Tibial artery (tissue), 4 donors: ENCODE measurements at places on chromosomes 5 and 9.

DNA sequence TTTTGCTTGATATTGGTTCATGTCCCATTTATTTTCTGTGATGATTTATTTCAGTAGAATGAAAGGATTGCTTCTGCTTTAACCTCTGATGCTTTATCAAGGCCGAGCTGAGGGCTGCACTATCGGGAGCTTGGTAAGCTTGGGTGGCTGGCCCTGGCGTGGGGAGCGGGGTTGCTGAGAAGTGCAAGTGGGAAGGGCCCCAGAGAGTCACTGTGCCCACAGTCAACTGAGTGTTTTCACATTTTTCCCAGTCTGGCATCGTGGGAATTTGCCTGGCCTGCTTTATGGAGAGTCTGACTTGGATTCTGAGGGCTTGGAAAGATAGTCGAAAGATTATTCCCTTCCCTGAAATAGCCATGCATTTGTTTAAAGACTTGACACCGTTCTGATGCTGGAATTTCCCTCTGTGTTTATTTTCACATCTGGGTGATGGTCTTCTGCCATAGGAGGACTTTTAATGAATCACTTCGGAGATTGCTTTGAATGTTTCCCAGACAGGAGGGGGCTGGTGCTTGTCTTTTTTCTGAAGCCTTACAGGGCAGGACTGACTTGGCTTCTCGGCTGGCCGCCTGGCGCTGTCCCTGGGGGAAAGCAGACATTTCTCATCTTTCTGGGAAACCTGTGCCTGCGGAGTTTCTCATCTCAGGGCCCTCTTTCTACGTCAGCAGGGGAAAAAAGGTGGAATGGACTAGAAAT lies 139.0 kb downstream of the BOD1 start:
- peaks cover 30% of the 10 kb centered on the region for H3K4me1 ChIP-seq
- H3K4me3 ChIP-seq: peak overlapping the region; percentile 1
- no peaks in the 10 kb centered on the region for H3K36me3 ChIP-seq
- peak overlapping the region; percentile 85 for H3K27ac ChIP-seq
- peak; percentile 80 for DNase-seq

GRCh38 chr5:168114444-168115017 lies 176.9 kb upstream of the WWC1 start:
- peaks cover 10% of the 10 kb centered on the region for H3K27me3 ChIP-seq
- no peak overlapping the region for H3K27ac ChIP-seq
- H3K4me3 ChIP-seq: no peak overlapping the region
- H3K36me3 ChIP-seq: no peaks in the 10 kb centered on the region

DNA sequence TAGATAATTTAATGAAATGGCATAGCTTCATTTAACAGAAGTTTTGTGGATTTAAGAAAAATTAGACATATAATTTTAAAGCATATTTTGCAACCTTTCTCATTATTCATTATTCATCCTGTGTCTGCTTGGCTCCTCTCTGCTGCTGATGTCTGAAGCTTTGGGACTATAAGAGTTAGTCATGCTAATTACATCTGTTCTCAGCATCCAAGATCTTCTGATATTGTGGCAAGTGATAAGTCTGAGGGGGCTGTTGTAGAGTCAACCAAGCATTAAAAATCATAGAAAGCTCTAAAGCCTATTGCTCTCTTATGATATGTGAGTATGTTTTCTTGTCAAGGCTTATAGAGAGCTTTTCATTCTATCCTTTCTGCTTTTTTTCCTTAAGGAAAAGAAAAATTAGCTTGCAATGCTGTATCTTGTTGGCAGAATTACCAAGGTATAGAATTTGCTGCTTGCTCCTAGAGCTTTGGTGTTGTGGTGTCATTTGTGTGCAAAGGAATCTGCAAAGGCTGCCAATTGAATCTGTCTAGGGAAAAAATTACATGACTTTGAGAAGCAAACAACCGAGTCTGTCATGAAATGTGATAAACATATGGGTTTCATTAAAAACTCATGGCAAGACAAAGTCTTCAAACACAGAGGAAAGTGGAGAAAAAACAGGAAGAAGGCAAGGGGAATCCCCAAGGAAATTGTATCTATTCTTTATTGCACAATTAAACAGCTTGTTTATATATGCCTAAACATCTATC lies 156.1 kb upstream of the DAB2 start:
- no peaks in the 10 kb centered on the region for H3K4me1 ChIP-seq
- H3K36me3 ChIP-seq: no peaks in the 10 kb centered on the region
- no peaks in the 10 kb centered on the region for H3K27me3 ChIP-seq
- DNase-seq: no peak
- no peak overlapping the region for H3K4me3 ChIP-seq

DNA sequence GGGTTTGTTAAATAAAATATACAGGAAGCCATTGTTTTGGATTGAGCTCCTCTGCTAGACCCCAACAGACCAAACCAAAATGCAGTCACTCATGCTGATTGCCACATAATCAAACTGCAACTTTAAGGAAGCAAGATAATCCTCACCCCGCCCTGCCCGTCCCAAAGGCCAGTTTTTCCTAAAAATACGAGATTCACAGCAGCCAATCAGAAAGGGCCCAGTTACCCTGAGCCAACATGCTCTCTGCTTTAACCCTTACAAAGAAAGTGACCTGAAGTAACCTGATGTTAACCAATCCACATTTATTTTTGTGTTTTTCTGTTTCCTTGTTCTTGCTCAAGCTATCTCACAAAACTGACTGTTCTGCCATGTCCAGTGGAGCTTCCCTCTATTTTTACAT lies 21.5 kb upstream of the RNF20 start:
- H3K36me3 ChIP-seq: no peaks in the 10 kb centered on the region
- no peak for DNase-seq
- H3K27me3 ChIP-seq: no peaks in the 10 kb centered on the region
- H3K4me3 ChIP-seq: no peak overlapping the region

- no peaks in the 10 kb centered on the region for H3K4me1 ChIP-seq
- no peaks in the 10 kb centered on the region for H3K36me3 ChIP-seq
- H3K27ac ChIP-seq: no peak overlapping the region
- no peaks in the 10 kb centered on the region for H3K27me3 ChIP-seq
These were observed 228.7 kb downstream of the NTRK2 start for GRCh38 chr9:84898188-84898587.

- H3K27ac ChIP-seq: no peak overlapping the region
- no peaks in the 10 kb centered on the region for H3K27me3 ChIP-seq
- no peak for DNase-seq
- no peak overlapping the region for H3K4me3 ChIP-seq
These were observed 277.6 kb upstream of the TRPC7 start for GRCh38 chr5:136642976-136643375.

GRCh38 chr9:124663046-124663961 lies 107.8 kb downstream of the NR6A1 start:
- no peaks in the 10 kb centered on the region for H3K36me3 ChIP-seq
- no peaks in the 10 kb centered on the region for H3K27me3 ChIP-seq
- no peak overlapping the region for H3K27ac ChIP-seq
- H3K4me1 ChIP-seq: no peaks in the 10 kb centered on the region
- no peak overlapping the region for H3K4me3 ChIP-seq
- DNase-seq: no peak

GRCh38 chr5:122312591-122313406 lies 762 bp downstream of the SNCAIP start:
- peak overlapping the region; percentile 80 for H3K27ac ChIP-seq
- H3K36me3 ChIP-seq: no peaks in the 10 kb centered on the region
- no peaks in the 10 kb centered on the region for H3K27me3 ChIP-seq

GRCh38 chr5:81140943-81141342 lies 92.2 kb upstream of the CKMT2 start:
- H3K27me3 ChIP-seq: no peaks in the 10 kb centered on the region
- peaks cover 13% of the 10 kb centered on the region for H3K4me1 ChIP-seq
- DNase-seq: no peak
- H3K4me3 ChIP-seq: no peak overlapping the region
- no peaks in the 10 kb centered on the region for H3K36me3 ChIP-seq

DNA sequence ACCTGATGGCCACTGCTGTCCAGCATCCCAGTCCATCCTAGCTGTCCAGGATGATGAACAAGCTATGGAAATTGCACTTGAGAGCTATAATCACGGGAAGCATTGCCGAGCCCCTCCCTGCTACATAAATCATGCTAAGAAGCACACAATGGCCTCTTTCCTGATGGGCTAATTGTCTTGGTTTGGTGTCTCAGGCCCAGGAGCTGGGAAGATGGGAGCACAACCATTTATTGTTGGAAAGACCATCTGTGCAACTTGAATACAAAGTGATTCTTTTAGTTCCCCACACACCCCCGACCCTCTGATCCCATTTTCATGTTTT lies 80.4 kb downstream of the RGS3 start:
- H3K27ac ChIP-seq: no peak overlapping the region
- peaks cover 12% of the 10 kb centered on the region for H3K36me3 ChIP-seq
- H3K4me3 ChIP-seq: no peak overlapping the region
- DNase-seq: peak; percentile 27

DNA sequence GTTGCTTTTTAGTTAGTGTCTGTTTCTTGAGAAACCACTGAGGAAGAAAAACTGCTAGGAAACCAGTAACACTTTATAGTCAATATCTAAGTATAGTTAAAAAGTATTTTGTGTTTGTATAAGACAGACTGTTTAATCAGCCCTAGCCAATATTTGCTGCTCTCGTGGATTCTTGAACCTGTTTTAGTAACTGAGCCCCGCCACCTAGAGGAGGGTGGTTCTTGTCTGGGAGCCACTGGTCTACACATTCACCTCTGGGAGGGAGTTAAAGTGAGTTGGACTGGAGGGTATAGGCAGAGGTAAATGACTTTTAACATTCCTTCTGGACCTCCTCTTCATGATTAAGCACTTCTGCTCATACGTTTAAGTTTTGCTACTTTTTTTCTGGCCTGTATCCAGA lies 117.2 kb downstream of the SPATA31D1 start:
- no peaks in the 10 kb centered on the region for H3K27me3 ChIP-seq
- H3K4me3 ChIP-seq: no peak overlapping the region
- no peaks in the 10 kb centered on the region for H3K36me3 ChIP-seq
- DNase-seq: no peak
- no peak overlapping the region for H3K27ac ChIP-seq
- no peaks in the 10 kb centered on the region for H3K4me1 ChIP-seq

DNA sequence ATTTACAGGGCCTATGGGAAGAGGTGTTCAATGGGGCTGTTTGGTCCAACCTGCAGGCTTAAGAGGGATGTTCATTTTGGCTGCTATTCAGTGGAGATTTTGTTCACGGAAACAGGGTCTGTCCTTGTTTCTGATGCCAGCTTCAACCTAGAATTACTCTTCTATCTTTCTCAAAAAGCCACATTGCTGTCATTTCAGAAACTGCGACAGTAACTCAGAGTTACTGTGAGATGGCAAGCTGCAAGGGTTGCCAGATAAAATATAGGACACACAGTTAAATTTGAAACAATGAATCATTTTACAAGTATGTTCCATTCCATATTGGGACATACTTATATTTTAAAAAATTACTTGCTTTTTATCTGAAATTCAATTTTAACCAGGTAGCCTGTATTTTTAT lies 128.0 kb downstream of the NPR3 start:
- DNase-seq: no peak
- peaks cover 57% of the 10 kb centered on the region for H3K4me1 ChIP-seq
- H3K27me3 ChIP-seq: no peaks in the 10 kb centered on the region
- no peaks in the 10 kb centered on the region for H3K36me3 ChIP-seq
- peak overlapping the region; percentile 61 for H3K27ac ChIP-seq
- no peak overlapping the region for H3K4me3 ChIP-seq

DNA sequence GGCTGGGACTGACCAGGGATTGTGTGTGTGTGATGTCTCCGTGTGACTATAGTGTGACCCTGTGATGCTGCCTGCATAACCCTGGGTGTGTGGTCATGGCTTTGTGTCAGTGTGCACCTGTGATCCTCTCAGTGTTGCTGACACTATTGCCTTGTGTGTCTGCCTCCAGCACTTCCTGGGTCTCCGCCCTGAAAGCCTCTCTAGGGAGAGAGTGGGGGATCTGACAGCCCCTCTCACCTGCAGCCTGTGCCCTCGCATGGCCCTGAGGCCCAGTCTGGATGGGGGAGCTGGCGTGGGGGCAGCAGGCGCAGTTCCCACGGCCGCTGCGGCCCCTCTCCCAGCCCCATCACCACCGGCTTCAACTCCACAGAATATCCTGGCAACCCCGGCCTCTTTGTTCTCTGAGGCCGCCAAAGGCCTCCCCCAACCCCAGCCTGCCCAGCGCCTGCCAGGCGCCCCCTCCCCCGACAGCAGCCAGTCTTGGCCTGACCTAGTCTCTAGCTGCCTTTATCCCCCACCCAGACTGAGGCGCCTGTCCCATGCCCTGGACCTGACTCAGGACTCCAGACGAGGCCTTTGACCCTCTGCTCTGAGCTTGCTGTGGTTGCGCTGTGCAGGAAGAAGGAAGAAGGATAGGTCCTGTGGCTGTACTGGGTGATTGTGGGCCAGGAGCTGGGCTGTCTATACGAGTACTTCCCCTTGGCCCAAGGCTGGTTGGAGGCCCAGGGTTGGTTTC lies 38.7 kb downstream of the CXXC5 start:
- no peak overlapping the region for H3K4me3 ChIP-seq
- H3K36me3 ChIP-seq: peaks cover 24% of the 10 kb centered on the region
- peaks cover 55% of the 10 kb centered on the region for H3K4me1 ChIP-seq
- peak overlapping the region; percentile 57 for H3K27ac ChIP-seq
- no peaks in the 10 kb centered on the region for H3K27me3 ChIP-seq
